ENCODE measurements at places on chromosomes 7 and 10.

- DNase-seq: no peak
Measured at GRCh38 chr7:142898377-142899170, 13.0 kb upstream of the TRPV6 start.

- DNase-seq: no peak
Measured at GRCh38 chr7:27834179-27834921, 94.4 kb downstream of the TAX1BP1 start.

GRCh38 chr10:97466755-97467154 is 20.8 kb downstream of the ZDHHC16 start:
- no peak for DNase-seq

DNA sequence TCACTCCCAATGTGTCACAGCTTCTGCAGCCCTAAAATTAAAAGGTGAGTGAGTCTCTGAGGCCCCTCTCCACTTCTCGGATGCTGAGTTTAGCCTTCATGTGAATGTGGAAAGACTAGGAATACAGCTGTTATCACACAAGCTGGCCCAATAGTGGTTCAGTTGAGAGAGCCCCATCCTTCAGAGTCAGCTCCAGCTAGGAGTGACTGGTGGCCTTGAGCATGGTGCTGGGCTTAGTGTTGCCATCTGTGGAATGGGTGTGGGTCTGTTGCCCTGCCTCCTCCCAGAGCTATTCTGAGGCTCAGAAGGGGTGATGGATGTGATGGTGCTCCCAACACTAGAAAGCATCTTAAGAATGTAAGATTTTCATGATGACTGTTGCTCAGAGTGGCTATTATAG is 55.8 kb downstream of the FIGNL1 start:
- no peak for DNase-seq

GRCh38 chr7:99142727-99143520 is 984 bp downstream of the SMURF1 start:
- DNase-seq: no peak

- no peak for DNase-seq
Measured at GRCh38 chr10:52115823-52116222, 198.3 kb upstream of the DKK1 start.

GRCh38 chr7:110001254-110001938 is 1089.5 kb upstream of the LRRN3 start:
- DNase-seq: no peak

DNA sequence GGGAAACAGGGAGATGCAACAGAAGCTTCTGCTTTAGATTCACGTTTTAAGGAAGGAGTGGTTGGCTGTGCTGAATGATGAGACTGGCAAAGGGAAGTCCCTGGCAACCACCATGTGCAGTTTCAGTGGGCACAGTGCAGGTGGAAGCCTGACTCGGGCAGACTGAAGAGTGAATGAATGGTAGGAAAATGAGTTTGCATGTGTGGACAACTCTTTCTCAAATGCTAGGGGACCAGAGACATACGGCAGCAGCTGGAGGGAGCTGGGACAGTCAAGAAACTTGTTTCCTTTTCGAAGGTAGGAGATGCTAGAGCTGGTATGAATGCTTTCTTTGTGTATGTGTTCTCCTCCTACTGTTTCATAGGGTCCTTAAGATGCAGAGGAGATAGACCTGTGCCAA is 29.0 kb downstream of the PODXL start:
- DNase-seq: no peak

GRCh38 chr10:133608855-133609254 is 17.7 kb downstream of the FRG2B start:
- DNase-seq: no peak

GRCh38 chr10:113604572-113604971 is 51.7 kb downstream of the HABP2 start:
- DNase-seq: no peak

GRCh38 chr10:36540611-36541010 is 584.8 kb upstream of the ANKRD30A start:
- DNase-seq: no peak

- DNase-seq: no peak
Measured at GRCh38 chr7:124101173-124101768, 68.4 kb upstream of the TMEM229A start.

DNA sequence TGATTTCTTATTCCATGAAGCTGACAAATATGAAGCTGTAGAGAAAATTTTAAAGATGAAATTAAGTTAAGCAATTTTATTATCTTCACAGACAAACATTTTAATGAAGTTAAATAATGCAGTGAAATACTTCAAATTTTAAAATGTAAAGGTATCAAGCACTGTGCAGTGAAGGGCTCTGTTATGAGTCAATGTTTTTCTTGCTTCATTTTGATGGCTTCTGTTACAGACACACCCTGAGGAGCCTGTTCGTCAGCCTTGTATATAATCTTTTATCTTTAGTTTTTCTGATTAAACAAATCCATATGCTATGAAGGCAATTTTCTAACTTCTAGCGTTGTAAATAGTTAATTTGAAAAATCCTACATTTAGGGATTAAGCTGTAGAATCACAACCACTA is 18.5 kb downstream of the VSTM2A start:
- DNase-seq: no peak

DNA sequence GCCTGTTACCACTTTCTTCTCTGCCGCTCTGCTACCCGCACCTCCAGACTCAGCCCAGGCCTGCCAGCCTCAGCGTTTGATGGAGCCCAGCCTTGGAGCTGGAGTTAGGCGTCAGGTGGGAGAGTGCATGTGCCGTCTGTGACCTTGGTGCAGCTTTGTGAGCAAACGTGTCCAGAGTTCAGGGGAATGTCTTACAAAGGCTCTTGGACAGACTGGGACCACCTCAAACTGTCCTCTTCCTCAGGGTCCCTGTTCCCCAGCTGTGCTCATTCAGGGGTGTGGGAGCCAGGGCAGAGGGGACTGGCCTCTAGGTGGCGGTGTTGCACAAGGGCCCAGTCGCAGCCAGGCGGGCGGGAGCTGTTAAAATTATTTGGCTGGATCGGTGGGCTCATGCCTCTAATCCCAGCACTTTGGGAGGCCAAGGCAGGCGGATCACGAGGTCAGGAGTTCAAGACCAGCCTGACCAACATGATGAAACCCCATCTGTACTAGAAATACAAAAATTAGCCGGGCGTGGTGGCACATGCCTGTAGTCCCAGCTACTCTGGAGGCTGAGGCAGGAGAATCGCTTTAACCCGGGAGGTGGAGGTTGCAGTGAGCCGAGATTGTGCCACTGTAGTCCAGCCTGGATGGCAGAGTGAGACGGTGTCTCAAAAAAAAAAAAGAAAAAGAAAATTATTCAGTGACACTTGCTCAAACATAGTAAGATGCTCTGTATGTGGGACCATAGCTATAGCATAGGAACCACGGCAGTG is 89.2 kb downstream of the ADCY1 start:
- DNase-seq: no peak

DNA sequence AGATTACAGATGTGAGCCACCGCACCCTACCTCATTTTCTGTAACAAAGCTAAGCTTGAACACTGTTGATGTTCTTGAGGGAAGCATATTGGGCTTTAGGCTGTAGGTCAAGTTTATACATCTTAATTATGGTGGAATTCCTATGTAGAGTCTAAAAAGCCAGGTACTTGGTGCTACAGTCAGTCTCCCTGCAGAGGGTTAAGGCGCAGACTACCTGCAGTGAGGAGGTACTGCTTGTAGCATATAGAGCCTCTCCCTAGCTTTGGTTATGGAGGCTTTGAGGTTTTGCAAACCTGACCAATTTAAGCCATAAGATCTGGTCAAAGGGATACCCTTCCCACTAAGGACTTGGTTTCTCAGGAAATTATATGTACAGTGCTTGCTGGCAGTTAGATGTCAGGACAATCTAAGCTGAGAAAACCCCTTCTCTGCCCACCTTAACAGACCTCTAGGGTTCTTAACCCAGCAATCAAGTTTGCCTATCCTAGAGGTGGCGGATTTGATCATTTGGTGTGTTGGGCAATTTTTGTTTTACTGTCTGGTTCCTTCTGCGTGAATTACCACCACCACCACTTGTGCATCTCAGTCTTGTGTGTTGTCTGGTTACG is 6.0 kb downstream of the PPIA start:
- DNase-seq: no peak

GRCh38 chr10:80203835-80204676 is 1.3 kb downstream of the ANXA11 start:
- no peak for DNase-seq

- DNase-seq: no peak
Measured at GRCh38 chr7:103317009-103317408, 19.8 kb downstream of the PMPCB start.

Measured in cortex of kidney (tissue), 1 donor.